Dermis microvascular lymphatic vessel endothelial cell (primary cell): ENCODE measurements at places on chromosomes 5 and 9.

DNA sequence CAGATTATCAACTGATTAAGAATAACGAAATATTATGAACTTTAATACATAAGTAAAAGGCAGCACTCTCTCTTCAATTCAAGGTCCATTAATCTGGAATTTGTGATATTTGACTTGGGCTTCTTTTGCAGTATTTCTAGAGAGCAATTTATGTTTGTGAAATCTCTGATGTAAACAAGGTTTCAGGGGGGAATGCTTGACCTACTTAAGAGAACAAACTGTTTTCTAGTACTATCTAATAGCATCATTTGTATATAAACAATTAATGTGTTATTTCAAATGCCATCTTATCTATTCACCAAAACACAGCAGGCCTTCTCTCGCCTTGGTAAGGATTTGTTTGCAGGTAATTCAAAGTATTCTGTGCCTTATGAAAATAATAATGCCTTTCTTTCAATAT, 103.6 kb upstream of the FST start:
- DNase-seq = no peak

- DNase-seq = no peak
Measured at GRCh38 chr5:110702704-110703103, 23.8 kb downstream of the TMEM232 start.

GRCh38 chr5:179769271-179769670, 24.5 kb upstream of the LTC4S start:
- no peak for DNase-seq

- no peak for DNase-seq
Measured at GRCh38 chr9:134560654-134561053, 80.9 kb upstream of the COL5A1 start.

GRCh38 chr5:89686081-89686765, 723.3 kb downstream of the CETN3 start:
- no peak for DNase-seq

DNA sequence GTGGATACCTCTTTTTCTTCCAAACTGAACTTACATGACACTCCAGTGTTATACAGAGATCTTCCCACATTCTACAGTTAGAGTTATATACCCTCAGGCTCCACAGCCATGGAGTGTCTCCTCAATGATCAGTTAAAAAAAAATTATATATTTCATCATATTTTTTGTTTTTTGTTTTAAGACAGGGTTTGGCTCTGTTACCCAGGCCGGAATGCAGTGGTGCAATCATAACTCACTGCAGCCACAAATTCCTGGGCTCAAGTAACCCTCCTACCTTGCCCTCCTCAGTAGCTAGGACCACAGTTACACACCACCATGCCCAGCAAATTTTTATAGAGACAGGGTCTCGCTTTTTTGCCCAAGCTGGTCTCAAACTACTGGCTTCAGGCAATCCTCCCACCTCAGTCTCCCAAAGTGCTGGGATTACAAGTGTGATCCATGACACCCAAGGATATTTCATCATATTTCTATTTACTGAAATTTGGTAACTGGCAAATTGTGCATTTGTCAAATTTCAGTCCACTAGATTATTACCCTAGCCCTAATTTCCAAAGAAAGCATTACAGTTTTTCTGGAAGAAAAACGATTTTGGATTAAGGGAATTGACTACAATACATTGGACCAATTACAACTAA, 18.1 kb upstream of the SCAI start:
- no peak for DNase-seq

- no peak for DNase-seq
Measured at GRCh38 chr5:151820271-151820670, 48.5 kb downstream of the G3BP1 start.

- no peak for DNase-seq
Measured at GRCh38 chr9:75358846-75359245, 270.5 kb downstream of the OSTF1 start.
